ENCODE measurements at places on chromosomes 7 and 10.

DNA sequence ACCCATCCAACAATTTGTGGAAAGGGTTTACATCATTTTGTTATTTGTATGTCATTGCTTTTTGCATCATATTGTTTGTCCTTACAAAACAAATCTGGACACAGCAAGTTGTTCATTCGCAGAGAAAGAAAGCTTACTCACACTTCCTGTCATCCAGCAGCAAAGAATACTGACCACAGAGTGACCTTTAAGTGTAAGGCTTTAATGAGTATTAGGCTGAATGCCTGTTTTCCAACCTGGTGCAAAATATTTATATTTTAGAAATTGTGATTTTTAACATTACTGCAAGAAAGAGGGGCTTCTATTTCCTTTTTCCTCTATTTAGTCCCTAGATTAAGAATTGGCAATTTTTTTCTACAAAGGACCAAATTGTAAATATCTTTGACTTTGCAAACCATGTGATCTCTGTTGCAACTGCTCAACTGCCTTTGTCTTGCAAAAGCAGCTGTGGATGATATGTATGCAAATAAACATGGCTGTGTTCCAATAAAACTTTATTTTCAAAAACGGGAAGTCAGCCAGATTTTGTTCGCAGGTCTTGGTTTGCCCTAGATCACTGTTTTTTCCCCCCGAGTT, 27.8 kb upstream of the ITGB1 start:
- DNase-seq = no peak

- no peak for DNase-seq
These were observed 147.9 kb downstream of the DNAH11 start for GRCh38 chr7:21690705-21691104.

GRCh38 chr7:71705217-71705616, 573.3 kb downstream of the GALNT17 start:
- DNase-seq = no peak

DNA sequence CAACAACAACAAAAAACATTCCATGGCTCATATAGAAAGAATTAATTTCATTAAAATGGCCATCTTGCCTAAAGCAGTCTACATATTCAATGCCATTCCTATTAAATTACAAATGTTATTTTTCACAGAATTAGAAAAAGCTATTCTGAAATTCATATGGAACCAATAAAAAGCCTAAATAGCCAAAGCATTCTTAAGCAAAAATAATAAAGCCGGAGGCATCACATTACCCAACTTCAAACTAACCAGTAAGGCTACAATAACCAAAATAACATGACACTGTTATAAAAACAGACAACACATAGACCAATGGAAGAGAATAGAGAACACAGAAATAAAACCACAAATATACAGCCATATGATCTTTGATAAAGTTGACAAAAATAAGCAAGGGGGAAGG, 330.4 kb downstream of the KIF20B start:
- no peak for DNase-seq

DNA sequence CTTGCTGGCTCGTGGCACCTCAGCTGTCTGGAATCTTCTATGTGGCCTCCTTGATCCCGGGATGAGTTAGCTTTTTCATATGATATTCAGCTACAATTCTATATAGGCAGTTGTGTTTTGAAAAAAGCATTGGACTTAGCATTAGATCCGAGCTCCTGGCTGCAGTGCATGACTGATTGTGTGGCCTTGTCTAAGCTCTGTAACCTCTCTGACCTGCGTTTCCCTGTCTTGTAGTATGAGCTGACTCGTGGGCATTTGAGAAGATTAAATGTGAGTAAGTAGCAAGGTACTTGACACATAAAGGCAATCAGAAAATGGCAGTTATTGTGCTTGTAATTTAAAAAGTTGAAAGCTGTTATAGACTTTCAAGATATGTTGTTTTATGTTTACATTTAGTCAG, 85.9 kb downstream of the CCNY start:
- no peak for DNase-seq

DNA sequence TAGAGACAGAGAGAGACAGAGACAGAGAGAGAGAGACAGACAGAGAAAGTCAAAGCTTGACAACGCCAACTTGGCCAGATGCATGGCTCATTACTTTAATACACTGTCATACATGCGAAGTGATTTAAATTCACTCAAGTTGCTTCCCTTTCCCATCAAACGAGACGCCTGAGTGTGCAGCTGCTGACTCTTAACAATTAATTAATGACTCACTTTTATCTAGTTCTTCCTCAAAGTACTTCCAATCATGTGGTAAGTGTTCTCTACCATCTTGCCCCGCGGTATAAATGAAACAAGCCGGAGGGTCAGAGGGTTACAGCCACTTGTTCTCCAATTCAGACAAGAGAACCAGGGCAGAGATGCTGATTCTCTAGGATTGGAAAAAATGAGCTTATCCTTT, 90.8 kb downstream of the SFMBT2 start:
- DNase-seq = no peak

- no peak for DNase-seq
These were observed 132.1 kb downstream of the MACC1 start for GRCh38 chr7:20085086-20085485.

- no peak for DNase-seq
These were observed 35.3 kb downstream of the CHST3 start for GRCh38 chr10:71999360-72000072.

GRCh38 chr10:44818701-44819127, 92.4 kb upstream of the TMEM72 start:
- DNase-seq = no peak

GRCh38 chr7:92815412-92815811, 21.0 kb downstream of the CDK6 start:
- no peak for DNase-seq

DNA sequence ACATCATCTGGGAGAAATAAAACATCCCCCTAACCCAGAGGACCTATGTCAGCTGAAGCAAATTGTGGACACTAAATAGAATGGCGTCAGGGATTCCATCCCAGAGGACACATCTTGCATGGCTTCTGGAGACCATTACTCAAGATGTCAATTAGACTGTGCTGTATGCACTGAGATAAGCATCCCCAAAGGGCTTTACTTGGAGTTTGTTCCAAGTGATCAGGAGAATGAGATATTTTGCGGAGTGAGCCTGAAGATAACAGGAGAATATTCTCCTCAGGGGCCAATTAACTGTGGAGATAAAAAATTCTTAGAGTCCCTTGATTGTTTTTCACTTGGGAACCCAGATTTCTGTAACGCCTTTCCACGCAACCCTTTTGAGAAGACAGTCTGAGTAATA, 4.5 kb upstream of the OR2AE1 start:
- no peak for DNase-seq
